ENCODE measurements at places on chromosomes 1 and 21.

- DNase-seq = no peak
These were observed 85.1 kb downstream of the ENAH start for GRCh38 chr1:225567789-225568188.

GRCh38 chr1:29753771-29754572 lies 517.6 kb downstream of the PTPRU start:
- DNase-seq = no peak

DNA sequence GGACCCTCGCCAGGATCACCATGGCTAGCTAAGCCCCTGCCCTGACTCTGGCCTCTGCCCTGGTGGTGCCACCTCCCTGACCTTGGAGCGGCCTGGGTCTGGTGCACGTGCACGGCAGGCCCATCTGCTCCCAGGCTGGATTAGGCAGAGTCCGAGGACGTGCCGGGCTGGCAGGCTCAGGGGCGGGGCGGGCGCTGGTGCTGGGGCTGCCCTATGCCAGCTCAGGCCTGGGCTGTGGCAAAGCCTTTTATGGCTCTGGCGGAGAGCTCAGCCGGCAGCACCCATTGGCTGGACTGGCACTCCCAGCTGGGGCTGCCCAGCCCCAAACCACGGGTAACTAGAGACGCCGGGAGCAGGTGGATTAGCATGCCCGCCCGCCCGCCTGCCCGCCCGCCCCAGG lies 17.1 kb upstream of the EDN2 start:
- no peak for DNase-seq

DNA sequence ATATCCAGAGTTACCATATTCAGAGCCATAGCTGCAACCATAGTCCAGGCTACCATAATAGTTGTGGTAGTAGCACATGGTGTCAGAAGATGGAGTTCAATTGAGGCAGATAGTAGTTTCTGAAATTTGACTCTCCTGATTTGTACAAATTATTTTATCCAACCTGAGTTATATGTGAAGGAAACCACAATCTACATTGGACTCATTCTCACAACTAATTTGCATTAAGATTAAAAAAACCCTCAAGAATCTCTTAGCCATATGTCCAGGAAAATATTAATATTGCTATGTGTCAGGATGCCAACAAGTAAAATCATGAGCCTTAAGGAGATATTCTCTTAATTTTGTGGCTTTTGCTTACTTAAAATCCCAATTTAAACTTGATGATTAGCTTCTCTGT lies at the start of gene KRTAP22-2:
Gene KRTAP22-2, minus strand, starts transcription at position 101 of the 400 bp plus-strand sequence.
- no peak for DNase-seq

GRCh38 chr1:233512538-233512937 lies 101.4 kb upstream of the KCNK1 start:
- DNase-seq = no peak

DNA sequence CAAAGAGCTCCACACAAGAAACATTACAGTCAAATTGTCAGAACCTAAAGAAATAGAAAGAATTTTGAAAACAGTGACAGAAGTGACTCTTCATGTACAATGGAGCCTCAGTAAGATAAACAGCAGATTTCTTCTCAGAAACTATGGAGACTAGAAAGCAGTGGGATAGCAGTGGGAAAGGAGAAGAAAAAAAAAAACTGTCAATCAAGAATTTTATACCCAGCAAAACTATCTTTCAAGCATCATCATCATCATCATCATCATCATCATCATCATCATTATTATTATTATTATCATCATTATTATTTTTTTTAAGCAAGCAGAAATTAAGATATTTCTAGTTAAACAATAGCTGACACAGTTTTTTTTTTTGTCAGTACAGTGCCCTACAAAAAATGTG lies 24.2 kb downstream of the CEP170 start:
- DNase-seq = no peak

DNA sequence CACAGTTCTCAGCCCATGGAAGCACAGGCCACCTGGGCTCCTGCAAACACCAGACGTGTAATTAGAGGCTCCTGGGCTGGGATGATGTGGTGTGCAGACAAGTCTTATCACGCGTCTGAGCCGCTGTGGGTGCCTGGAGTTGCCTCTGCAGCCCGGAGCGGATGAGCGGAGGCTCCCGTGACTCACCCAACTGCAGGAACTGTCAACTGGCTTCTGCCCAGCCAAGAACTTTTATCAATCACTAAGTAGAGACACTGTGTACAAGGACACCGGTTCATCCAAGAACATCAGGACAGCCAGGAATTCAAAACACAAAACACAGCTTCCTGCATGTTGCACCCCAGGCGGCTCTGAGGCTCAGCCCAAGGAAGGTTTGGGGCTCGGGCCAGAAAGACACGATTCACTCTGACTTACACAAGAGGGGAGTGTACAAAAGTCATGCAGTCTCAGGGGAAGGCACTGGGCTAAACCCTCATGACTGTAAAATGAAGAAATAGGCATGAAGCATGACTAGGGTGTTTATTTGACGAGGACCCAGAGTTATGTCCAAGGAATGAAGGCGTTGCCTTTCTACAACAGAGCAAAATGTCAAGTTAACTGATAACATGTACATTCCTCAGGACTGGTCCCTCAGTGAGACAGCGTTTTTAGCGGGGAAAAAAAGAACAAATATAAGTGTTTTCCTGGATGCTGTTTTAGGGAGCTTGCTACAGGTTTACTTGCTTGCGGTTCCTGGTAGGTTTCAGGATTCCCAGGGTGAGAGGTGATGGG lies 21.1 kb downstream of the ERRFI1 start:
- no peak for DNase-seq

- DNase-seq = no peak
These were observed 23.3 kb upstream of the EPS15 start for GRCh38 chr1:51542158-51542953.

DNA sequence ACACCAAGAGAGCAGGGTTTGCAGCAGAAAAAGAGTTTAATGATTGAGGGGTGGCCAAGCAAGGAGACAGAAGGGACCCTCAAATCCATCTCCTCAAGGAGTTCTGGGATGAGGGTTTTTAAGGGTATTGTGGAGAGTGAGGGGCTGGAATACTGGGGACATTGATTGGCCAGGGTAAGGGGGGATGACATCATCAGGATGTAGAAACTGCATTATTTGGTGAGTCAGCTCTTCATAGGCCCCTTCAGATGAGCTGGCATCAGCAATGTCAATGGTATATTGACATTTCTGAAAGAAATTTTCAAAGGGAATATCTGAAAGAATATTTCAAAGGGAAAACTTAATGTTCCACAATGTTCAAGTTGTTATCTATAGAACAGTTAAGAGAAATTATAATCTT lies 168.1 kb upstream of the SNX7 start:
- no peak for DNase-seq

GRCh38 chr1:224245188-224245587 lies 62.1 kb downstream of the DEGS1 start:
- no peak for DNase-seq

GRCh38 chr1:59176471-59176870 lies 120.4 kb upstream of the FGGY start:
- DNase-seq = no peak

- DNase-seq = no peak
These were observed 32.4 kb upstream of the PGBD5 start for GRCh38 chr1:230458509-230458908.

DNA sequence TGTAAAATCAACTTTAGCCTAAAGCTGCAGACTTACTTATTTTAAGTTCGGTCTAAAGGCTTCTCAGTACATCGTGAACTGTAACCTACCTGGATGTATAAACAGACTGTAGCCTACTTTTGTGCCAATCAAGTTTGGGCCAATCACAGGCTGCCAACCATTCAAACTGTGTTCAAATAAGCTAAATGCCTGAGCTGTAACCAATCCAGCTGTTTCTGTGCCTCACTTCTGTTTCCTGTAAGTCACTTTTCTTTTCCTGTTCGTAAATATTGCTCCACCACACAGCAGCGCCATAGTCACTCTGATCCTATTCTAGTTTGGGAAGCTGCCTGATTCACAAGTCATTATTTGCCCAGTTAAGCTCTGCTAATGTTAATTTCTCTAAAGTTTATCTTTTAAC lies 37.5 kb upstream of the SLAMF9 start:
- DNase-seq = no peak

GRCh38 chr1:212341090-212341489 lies 55.9 kb downstream of the PPP2R5A start:
- no peak for DNase-seq

DNA sequence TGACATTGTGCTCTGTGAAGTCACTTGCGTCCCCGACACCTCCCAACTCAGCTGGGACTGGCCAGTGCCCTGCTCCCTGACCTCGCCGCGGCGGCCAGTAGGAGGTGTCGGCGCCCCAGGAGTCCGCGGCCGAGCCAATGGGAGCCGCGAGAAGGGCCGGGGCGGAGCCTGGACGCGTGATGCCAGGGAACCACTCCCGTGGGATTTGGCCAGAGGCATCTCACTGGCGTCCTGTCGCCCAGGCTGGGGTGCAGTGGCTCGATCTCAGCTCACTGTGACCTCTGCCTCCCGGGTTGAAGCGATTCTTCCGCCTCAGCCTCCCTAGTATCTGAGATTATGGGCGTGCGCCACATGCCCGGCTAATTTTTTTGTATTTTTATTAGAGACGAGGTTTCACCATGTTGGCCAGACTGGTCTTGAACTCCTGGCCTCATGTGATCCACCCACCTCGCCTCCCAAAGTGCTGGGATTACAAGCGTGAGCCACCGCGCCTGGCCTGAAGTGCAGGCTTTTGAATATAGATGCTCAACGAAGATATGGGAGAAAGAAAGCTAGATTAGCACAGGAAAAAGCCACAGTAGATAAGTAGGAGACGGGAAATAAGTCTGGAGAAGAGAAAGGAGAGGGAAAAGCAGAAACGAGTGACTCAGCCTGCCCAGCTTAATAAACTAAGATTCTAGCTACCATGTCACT lies 38.0 kb downstream of the ZBTB8OS start:
- DNase-seq = peak; percentile 10

- no peak for DNase-seq
These were observed 19.6 kb upstream of the ZNF648 start for GRCh38 chr1:182080955-182081582.

DNA sequence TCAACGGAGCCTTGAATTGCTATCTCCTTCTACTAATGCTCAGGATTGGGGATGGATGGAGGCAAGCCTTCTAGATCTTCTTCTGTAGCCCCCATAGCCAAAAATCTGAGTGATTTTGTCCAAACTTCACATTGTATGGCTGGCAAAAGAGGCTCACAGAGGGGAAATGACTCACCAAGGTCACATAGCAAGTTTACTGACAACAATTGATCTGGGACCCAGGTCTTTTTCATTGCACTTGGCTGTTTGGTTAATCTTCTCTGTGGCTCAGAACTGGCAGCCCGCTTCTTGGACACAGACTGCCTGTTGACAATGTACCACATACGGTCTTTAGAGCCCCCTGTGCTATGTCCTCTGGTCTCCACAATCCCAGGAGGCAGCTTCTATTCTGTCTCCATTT lies 3.0 kb upstream of the LACTBL1 start:
- no peak for DNase-seq

GRCh38 chr1:55252942-55253589 lies 37.9 kb upstream of the USP24 start:
- DNase-seq = no peak

GRCh38 chr1:111538343-111539025 lies 35.1 kb upstream of the ADORA3 start:
- DNase-seq = no peak

DNA sequence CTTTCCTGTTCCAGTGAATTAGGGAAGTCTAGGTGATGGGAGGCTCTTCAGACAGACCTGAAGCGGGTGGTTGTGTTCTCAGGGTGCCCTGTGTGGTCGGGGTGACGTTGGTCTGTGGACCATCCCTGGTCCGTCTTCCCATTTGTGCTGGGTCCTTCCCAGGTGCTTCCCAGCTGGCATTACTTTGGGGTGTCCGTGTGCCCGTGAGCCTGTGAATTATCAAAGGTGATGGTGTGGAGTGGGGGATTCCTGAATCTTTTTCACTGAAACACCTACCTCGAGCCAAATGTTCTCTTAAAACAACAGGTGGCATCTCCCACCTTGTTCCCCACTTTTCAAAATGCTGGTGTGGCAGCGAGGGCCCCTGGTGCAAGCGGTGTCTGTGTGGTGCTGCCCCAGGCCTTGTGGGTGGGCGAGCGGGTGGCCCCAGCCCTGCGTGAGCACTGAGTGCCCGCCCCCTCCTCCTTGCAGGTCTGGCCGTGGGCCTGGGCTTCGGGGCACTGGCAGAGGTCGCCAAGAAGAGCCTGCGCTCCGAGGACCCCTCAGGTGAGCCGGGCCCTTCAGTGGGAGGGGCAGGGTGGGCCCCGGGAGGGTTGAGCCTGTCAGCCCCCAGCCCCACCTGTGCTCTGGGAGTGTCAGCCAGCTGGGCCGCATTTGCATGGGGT lies 37.0 kb downstream of the COQ8A start:
- no peak for DNase-seq

Data from activated CD4-positive, alpha-beta T cell treated with anti-CD3 and anti-CD28 coated beads for 1 hour (primary cell).